ENCODE measurements at places on chromosomes 3 and 15. TPM values are rescaled to one million over a fixed set of nuclear protein-coding genes. Genes with fewer than 3 reads are reported as not detected.

ZDHHC19 gene
- total RNA-seq: not detected

B3GNT5 gene
- 3.7 TPM for total RNA-seq

GABRR3 gene
- total RNA-seq: not detected

MESP2 gene
- 0.66 TPM for total RNA-seq

SEC22A gene
- total RNA-seq: 36.3 TPM

IL17RD gene
- total RNA-seq: 3.4 TPM

ADAMTS17 gene
- total RNA-seq: 4.8 TPM

PRICKLE2 gene
- 35.4 TPM for total RNA-seq

AGBL1 gene
- not detected for total RNA-seq

SMCO1 gene
- total RNA-seq: not detected

PLA2G4D gene
- not detected for total RNA-seq

FAM98B gene
- 7.2 TPM for total RNA-seq

FBLN2 gene
- 133 TPM for total RNA-seq

CPN2 gene
- not detected for total RNA-seq

CMTM6 gene
- 75.4 TPM for total RNA-seq
